ENCODE measurements at places on chromosomes 1 and 21. TPM values are rescaled to one million over a fixed set of nuclear protein-coding genes. Genes with fewer than 3 reads are reported as not detected.

The GJC2 gene
- 0.76 TPM for total RNA-seq

GRCh38 chr1:55626326-55626725 lies 411.2 kb upstream of the USP24 start:
- no peak overlapping the region for H3K4me3 ChIP-seq
- H3K36me3 ChIP-seq, result no peaks in the 10 kb centered on the region
- no peaks in the 10 kb centered on the region for H3K27me3 ChIP-seq

The SLC35F3 gene
- 6.4 TPM for total RNA-seq

DNA sequence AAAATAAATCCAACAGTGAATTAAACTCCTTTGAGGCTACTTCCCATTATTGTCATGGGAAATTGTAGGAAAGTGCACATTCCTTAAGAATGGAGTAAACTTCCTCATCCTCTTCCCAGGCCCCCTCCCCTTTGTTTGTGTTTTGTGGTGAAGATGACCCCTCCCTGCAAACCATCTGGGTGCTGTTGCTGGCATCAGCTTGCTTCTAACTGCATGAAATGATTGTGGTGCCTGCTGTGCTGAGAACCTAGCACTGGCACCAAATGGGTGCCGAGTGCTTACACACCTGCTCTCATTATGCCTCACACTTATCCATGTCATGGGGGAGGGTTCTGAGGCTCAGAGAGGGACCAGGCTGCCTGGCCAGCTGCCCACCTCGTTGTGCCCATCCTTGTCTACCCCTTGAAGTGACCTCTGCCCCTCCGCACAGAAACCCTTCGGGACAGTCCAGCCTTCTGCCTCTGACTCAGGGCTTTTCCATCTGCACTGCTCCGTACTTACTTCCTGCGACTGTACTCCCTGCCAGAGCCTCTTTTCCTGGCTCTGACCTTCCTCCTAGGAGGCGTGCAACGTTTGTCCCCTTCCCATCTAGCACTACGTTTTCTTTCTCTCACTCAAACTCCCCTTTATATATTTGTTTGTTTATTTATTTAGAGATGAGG lies 30.6 kb downstream of the CAPN2 start:
- peaks cover 14% of the 10 kb centered on the region for H3K4me1 ChIP-seq
- peaks cover 42% of the 10 kb centered on the region for H3K36me3 ChIP-seq
- H3K27ac ChIP-seq, result no peak overlapping the region
- H3K27me3 ChIP-seq, result no peaks in the 10 kb centered on the region

DNA sequence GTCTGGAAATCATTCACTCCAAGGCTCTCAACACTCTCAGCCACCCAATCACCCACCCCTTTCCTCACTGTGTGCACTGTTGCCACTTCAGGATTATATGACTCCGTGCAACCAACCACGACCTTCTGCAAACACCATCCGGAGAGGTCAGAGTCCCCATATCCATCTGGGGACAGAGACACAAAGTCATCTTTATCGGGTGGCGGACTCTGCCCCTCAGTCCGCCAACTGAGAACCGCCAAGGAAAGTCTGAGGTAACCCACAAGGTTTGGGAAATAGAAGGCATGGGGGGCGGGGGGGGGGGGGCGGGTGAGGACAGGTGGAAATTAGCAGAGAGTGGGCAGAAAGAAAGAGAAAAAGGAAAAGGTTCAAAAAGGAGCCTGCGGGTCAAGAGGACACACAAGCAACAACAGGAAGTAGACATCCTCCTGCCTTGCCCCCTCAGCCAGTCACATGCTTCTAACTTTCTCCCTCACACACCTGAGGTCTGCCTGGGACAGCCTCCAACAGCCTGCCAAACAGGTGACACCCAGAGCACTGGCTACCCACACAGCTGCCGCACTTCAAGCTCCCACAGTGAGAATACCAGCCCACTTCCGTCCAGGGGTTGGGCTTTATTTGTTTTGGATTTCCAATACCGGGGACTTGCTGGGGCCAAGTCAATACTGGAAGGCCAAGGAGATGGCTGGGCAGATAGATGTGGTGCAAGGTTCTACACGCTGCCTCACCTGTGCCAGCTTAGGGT lies 58.1 kb downstream of the SSBP3 start:
- H3K36me3 ChIP-seq, result no peaks in the 10 kb centered on the region
- no peaks in the 10 kb centered on the region for H3K27me3 ChIP-seq
- no peak overlapping the region for H3K4me3 ChIP-seq
- no peaks in the 10 kb centered on the region for H3K4me1 ChIP-seq
- H3K27ac ChIP-seq, result no peak overlapping the region
- no peak for DNase-seq

The GALNT2 gene
- total RNA-seq, result 40.8 TPM

DNA sequence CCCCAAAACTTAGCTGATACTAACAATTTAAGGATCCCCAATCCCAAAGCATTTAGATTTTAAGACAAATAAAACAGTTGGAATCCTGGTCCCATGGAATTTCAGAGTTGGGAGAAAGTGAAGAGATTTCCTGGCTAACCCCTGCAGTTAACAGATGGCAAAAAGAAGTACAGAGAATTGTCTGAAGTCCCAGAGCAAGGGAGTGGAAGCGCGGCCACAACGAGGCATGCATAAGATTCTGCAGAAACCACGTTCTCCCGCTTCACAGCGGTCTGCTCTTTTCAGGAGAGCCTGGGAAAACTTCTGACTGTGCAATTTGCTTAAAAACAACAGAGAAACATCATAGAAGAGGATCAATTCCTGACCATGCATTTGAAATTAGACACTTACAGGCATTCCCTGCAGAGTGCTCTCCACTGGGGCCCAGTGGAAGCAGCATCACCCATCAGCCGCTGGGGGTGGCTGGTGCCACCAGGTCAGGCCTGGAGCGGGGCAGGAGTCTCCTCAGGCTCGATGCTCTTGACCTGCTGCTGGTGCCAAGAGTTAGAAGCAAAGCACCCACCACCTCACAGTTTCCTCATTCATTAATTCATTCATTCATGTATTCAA lies 226.7 kb upstream of the POU3F1 start:
- no peak overlapping the region for H3K27ac ChIP-seq
- no peak overlapping the region for H3K4me3 ChIP-seq
- no peaks in the 10 kb centered on the region for H3K36me3 ChIP-seq
- H3K27me3 ChIP-seq, result peaks cover 24% of the 10 kb centered on the region

DNA sequence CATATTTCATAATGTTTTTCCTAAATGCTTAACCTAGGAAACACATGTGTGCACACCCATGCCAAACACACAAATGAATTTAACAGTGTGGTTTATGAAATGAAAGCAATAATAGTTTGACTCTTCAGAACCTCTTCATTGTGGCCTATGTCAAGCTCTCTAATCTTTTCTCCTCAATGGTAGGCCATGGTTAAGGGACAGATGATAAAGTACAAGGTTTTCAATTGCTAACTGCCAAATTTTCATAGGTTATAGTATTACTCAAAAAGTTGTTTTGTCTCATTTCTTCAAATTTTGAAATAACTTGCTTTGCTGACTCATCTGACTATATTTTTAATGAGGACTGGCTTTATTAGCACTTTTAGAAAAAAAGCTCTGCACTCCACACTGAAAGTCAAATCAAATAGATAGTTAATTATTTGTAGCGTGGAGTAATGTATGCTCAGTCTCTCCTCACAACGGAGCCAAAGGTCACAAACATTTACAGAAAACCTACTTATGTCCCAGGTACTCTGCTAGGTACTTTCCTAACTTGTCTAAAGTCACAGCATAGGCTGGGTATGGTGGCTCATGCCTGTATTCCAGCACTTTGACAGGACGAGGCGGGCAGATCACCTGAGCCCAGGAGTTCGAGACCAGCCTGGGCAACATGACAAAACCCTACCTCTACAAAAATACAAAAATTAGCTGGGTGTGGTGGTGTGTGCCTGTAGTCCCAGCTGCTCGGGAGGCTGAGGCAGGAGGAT lies 3.0 kb upstream of the ADCY10 start:
- DNase-seq, result no peak
- H3K36me3 ChIP-seq, result no peaks in the 10 kb centered on the region
- no peaks in the 10 kb centered on the region for H3K27me3 ChIP-seq
- no peak overlapping the region for H3K4me3 ChIP-seq

DNA sequence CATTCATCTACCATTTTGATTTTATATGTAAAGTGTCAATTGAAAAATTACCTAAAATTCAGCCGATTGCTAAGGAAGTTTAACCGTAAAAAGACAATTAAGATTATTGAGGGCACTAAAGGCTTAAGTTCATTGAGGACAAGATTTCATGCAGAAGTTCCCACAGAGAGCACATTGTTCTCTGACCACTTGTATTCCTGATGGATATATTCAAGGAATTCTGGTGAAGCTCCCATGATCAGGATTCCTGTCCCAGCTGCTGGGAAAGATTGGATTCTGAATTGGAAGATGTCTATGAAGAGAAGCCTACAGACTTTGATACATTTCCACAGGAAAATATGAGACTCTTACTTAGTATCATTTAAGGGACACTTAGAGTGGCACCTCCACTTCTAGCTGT lies 209.2 kb upstream of the KCTD3 start:
- no peak for DNase-seq
- no peak overlapping the region for H3K27ac ChIP-seq
- no peak overlapping the region for H3K4me3 ChIP-seq

DNA sequence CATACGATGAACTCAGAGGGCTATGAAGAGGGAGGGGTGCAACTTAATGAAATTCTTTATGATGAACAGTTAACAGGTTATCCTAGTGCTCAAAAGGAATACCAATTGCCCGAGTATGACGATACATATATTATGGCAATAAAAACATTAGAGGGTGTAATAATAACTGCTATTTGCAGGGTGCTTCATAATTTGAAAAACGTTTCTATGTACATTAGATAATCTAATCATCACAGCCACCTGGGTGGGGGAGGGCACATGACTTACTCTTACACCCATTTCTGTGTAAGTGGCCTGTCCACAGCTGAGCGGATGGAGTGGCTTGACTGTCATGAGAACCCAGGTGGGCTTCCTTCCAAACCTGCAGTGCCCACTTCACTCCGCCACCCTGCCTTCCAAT lies 46.3 kb downstream of the TIAM1 start:
- no peak overlapping the region for H3K27ac ChIP-seq
- no peak for DNase-seq
- no peak overlapping the region for H3K4me3 ChIP-seq

The CYP2J2 gene
- 1.1 TPM for total RNA-seq

DNA sequence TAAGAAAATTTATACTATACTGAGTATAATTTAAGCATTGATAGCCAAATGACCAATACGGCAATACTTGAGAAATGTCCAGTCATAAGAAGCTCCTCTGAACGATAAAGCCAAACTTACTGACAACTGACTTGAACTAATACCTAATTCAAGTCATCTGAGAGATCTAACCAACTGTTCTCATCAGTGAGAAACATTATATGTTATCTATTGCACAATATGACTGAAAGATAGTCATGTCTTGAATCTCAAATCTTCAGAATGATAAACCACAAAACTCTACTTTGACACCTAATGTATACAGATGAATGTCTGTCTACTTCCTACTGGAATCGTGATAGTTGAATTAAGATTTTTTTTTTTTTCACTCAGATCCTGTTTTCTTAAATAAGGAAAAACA lies 39.0 kb downstream of the APP start:
- H3K4me1 ChIP-seq, result no peaks in the 10 kb centered on the region
- no peak overlapping the region for H3K27ac ChIP-seq
- H3K36me3 ChIP-seq, result no peaks in the 10 kb centered on the region
- H3K4me3 ChIP-seq, result no peak overlapping the region
- no peaks in the 10 kb centered on the region for H3K27me3 ChIP-seq

The CELA3B gene
- total RNA-seq, result 5.3 TPM
